ENCODE measurements at places on chromosomes 2 and 18. TPM values are rescaled to one million over a fixed set of nuclear protein-coding genes. Genes with fewer than 3 reads are reported as not detected.

Gene OSR1
- 0.29 TPM for total RNA-seq

Gene PDE1A
- 0.31 TPM for total RNA-seq

Gene TNFAIP6
- total RNA-seq: not detected

- no peak overlapping the region for H3K4me3 ChIP-seq
- H3K27ac ChIP-seq: no peak overlapping the region
- DNase-seq: peak; percentile 55
- H3K36me3 ChIP-seq: peaks cover 3% of the 10 kb centered on the region
Observed at GRCh38 chr2:106189325-106189724, 4.8 kb downstream of the UXS1 start.

- H3K27ac ChIP-seq: no peak overlapping the region
- H3K4me3 ChIP-seq: no peak overlapping the region
- peak; percentile 32 for DNase-seq
- H3K4me1 ChIP-seq: no peaks in the 10 kb centered on the region
Observed at GRCh38 chr2:9803023-9803805, 40.1 kb upstream of the TAF1B start.

- no peaks in the 10 kb centered on the region for H3K27me3 ChIP-seq
- no peaks in the 10 kb centered on the region for H3K36me3 ChIP-seq
- no peak for DNase-seq
- H3K27ac ChIP-seq: no peak overlapping the region
Observed at GRCh38 chr2:160566717-160567116, 73.1 kb upstream of the RBMS1 start.

- H3K4me3 ChIP-seq: no peak overlapping the region
- H3K36me3 ChIP-seq: no peaks in the 10 kb centered on the region
- H3K27ac ChIP-seq: no peak overlapping the region
- H3K27me3 ChIP-seq: no peaks in the 10 kb centered on the region
- no peak for DNase-seq
- no peaks in the 10 kb centered on the region for H3K4me1 ChIP-seq
Observed at GRCh38 chr18:36887114-36887513, 58.2 kb downstream of the KIAA1328 start.

- no peak for DNase-seq
- H3K27ac ChIP-seq: no peak overlapping the region
- no peak overlapping the region for H3K4me3 ChIP-seq
Observed at GRCh38 chr2:144324446-144325045, 195.4 kb downstream of the ZEB2 start.

DNA sequence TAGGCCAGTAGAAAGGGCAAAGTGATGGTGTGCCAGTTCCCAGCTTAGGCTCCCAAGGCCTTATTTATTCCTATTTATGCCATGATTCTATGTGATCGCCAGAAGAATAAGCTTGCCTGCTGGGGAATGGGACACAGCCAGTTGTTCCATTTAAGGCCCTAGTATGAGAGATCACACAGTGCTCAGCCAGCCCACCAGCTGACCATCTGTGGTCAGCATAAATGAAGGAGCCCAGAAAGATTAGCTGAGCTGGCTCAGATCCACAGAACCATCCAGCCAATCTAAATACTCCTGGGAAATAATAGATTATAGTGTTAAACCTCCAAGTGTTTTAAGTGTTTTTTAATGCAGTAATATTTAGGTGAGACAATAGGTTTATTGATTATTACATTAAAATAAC lies 12.6 kb upstream of the L3MBTL4 start:
- H3K36me3 ChIP-seq: no peaks in the 10 kb centered on the region
- H3K4me3 ChIP-seq: no peak overlapping the region
- H3K27ac ChIP-seq: no peak overlapping the region
- H3K4me1 ChIP-seq: no peaks in the 10 kb centered on the region
- DNase-seq: no peak
- no peaks in the 10 kb centered on the region for H3K27me3 ChIP-seq

GRCh38 chr18:76255070-76255683 lies 239.9 kb downstream of the ZNF516 start:
- H3K27ac ChIP-seq: no peak overlapping the region
- H3K27me3 ChIP-seq: no peaks in the 10 kb centered on the region
- no peaks in the 10 kb centered on the region for H3K4me1 ChIP-seq
- no peaks in the 10 kb centered on the region for H3K36me3 ChIP-seq

GRCh38 chr2:113797237-113797636 lies 40.8 kb upstream of the SLC35F5 start:
- H3K4me3 ChIP-seq: no peak overlapping the region
- no peak for DNase-seq
- H3K27ac ChIP-seq: no peak overlapping the region
- H3K36me3 ChIP-seq: no peaks in the 10 kb centered on the region

- peaks cover 6% of the 10 kb centered on the region for H3K4me1 ChIP-seq
- no peak overlapping the region for H3K4me3 ChIP-seq
- H3K27me3 ChIP-seq: no peaks in the 10 kb centered on the region
- no peaks in the 10 kb centered on the region for H3K36me3 ChIP-seq
- DNase-seq: no peak
- no peak overlapping the region for H3K27ac ChIP-seq
Observed at GRCh38 chr2:213235741-213236140, 48.5 kb upstream of the SPAG16 start.

GRCh38 chr2:18304849-18305248 lies 255.6 kb downstream of the RDH14 start:
- DNase-seq: no peak
- H3K27me3 ChIP-seq: no peaks in the 10 kb centered on the region
- H3K27ac ChIP-seq: no peak overlapping the region
- no peaks in the 10 kb centered on the region for H3K4me1 ChIP-seq

GRCh38 chr2:138447889-138448570 lies 53.5 kb upstream of the SPOPL start:
- H3K36me3 ChIP-seq: no peaks in the 10 kb centered on the region
- H3K27ac ChIP-seq: no peak overlapping the region
- peak overlapping the region; percentile 7 for H3K4me3 ChIP-seq
- H3K27me3 ChIP-seq: no peaks in the 10 kb centered on the region
- peak; percentile 57 for DNase-seq

All from endodermal cell (in vitro differentiated cells).